ENCODE measurements at places on chromosomes 6 and 20.

GRCh38 chr6:24640166-24640565 lies 5.8 kb downstream of the KIAA0319 start:
- DNase-seq: no peak

- no peak for DNase-seq
Measured at GRCh38 chr20:14924433-14924832, 587.0 kb upstream of the FLRT3 start.

- no peak for DNase-seq
Measured at GRCh38 chr20:47040506-47041125, 146.0 kb downstream of the EYA2 start.

DNA sequence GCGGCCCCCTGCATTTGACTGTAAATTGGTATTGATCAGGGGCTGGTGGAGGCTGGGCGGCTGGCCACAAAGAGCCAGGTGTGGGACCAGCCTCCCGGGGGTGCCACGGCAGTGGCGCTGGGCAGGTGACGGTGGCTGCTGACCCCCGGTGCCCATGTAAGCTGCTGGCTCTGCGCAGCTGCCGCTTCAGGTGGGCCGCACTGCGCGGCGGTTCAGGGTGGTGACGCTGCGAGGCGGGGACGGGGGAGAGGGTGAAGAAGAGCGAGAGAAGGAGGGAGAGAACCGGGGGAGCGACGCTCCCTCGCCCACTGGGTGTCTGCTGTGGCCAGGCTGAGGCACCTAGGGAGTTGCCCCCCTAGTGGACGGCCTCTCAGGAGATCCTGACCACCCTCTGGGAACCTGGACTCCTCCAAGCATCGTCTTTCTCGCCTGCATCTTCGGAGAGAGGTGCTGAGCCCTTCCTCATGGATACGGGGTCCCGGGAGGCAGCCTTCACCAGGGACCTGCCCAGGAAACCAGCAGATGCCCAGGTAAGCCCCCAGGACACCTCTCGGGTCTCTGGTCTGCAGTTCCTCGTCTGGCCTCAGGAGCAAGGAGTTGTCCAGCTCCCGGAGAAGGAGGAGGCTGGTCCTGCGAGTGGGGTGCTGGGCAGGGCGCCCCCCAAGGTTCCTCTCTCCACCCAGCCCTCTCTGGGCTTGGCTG lies 77.5 kb upstream of the GATA5 start:
- no peak for DNase-seq

- DNase-seq: no peak
Measured at GRCh38 chr6:148463671-148464070, 121.0 kb downstream of the SASH1 start.

DNA sequence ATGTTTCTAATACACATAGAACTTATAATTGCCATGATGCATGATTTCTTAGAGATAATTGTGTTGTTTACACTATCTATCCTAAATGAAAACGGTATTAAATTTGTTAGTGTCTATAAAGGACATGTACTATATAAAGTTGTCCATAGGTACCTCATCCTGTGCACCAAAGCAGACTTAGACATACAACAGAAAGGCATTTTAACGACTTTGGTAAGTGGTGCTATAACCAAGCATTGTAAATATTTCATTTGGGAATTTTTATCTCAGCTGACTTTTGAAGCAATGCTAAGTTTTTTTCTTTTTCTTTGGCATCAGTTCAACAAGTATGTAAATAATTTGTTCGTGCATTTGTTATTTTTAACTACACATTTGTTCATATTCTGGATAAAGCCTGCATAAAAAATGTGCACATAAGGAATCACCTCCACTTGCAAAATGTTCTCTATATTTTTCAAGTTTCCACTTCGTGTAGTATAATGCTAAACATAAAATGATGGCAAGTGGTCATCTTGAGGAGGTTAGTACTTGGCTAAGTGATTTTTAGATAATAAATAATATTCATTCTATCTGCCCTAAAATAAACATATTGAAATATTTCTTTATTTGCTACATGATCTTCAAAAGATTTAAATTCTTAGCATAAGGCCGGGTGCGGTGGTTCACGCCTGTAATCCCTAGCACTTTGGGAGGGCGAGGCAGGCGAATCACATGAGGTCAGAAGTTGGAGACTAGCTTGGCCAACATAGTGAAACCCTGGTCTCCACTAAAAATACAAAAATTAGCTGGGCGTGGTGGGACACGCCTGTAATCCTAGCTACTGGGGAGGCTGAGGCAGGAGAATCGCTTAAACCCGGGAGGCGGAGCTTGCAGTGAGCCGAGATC lies 6.3 kb upstream of the GJA1 start:
- no peak for DNase-seq

DNA sequence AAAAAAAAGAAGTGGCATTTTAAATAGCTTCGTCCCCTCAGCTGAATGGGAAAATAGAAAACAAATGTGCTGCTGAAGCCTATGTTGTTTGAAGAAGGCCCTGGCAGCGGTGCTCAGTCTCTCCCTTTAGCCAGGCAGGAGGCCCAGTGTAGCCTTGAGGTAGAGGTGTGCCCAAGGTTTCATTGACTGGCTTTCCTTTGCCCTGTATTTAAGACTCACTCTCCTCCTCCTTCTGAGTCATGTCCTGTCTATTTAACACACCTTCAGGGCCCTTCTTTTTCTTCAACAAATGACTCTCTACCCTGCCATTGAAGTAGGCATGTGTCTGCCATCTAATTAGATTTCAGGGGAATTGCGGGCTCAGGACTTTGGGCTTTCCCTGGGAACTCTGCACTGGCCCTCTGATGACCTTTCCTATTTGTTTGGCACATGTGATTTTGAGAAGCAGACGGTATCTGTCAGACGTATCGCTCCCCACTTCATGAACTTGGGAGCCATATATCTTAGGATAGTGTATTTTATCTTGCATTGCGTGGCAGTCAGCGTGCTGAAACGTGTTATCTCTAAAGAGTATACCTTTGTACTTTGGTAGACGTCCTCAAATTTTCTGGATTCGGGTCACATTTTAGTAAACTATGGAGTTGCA lies 4.3 kb downstream of the TJAP1 start:
- DNase-seq: no peak
